ENCODE measurements at places on chromosomes 7 and 10.

- no peak for DNase-seq
- no peaks in the 10 kb centered on the region for H3K4me1 ChIP-seq
- no peak overlapping the region for H3K4me3 ChIP-seq
- H3K36me3 ChIP-seq, result no peaks in the 10 kb centered on the region
- peaks cover 7% of the 10 kb centered on the region for H3K27me3 ChIP-seq
- no peak overlapping the region for H3K27ac ChIP-seq
Observed at GRCh38 chr10:133249094-133249780, 11.6 kb downstream of the VENTX start.

GRCh38 chr10:29646238-29646902, 11.6 kb upstream of the SVIL start:
- no peaks in the 10 kb centered on the region for H3K36me3 ChIP-seq
- H3K4me1 ChIP-seq, result no peaks in the 10 kb centered on the region
- no peaks in the 10 kb centered on the region for H3K27me3 ChIP-seq
- peak overlapping the region; percentile 59 for H3K27ac ChIP-seq
- no peak overlapping the region for H3K4me3 ChIP-seq

DNA sequence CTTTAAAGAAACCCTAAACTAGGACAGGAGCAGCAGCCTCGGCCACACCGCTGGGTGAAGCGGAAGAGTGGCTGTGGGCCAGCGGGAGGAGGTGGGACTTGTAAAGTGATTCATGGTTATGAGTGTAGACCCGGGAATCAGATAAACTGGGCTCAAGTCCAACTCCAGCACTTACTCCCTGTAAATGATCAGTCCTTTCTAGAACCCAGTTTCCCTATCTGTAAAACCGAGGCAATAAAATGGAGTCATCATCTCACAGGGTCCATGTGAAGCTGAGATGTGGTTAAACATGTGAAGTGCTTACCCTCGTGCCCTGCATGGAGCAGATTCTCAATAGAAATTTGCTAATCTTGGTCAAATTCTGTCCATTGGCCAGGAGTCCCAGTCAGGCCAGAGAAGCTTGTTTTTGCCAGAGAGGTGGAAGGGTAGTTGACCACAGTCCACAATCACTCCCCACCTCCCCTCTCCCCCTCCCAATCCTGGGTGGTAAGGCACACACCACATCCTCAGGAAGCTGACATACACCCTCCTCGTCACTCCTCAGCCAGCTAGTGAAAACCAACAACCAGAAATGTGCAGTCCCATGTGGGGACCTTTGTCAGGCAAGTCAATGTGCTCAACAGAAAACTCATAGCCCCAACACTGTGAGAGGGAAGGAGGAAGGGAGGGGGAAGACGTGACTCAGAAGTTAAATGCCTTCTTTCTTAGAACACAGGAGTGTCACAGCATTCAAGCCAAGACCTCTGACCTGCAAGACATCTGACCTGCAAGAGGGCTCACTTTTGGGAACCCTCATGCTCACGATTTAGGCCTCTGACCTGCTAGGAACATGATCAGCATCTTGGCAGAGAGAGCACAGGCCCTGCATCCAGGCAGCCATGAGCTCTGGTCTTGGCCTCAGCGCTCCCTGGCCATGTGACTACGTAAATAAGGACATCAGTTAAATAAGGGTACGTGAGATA, 145.1 kb downstream of the PLXNA4 start:
- no peak for DNase-seq
- H3K4me1 ChIP-seq, result no peaks in the 10 kb centered on the region
- no peaks in the 10 kb centered on the region for H3K27me3 ChIP-seq
- H3K27ac ChIP-seq, result no peak overlapping the region

GRCh38 chr10:23432166-23432565, 6.7 kb upstream of the OTUD1 start:
- no peak overlapping the region for H3K4me3 ChIP-seq
- no peak for DNase-seq
- H3K27ac ChIP-seq, result no peak overlapping the region
- no peaks in the 10 kb centered on the region for H3K27me3 ChIP-seq
- no peaks in the 10 kb centered on the region for H3K4me1 ChIP-seq
- H3K36me3 ChIP-seq, result no peaks in the 10 kb centered on the region

GRCh38 chr10:63883861-63884260, 362.7 kb downstream of the REEP3 start:
- H3K27me3 ChIP-seq, result no peaks in the 10 kb centered on the region
- H3K36me3 ChIP-seq, result no peaks in the 10 kb centered on the region
- no peak overlapping the region for H3K27ac ChIP-seq

GRCh38 chr10:27207350-27207749, 33.2 kb downstream of the ACBD5 start:
- H3K27me3 ChIP-seq, result no peaks in the 10 kb centered on the region
- no peaks in the 10 kb centered on the region for H3K4me1 ChIP-seq
- no peak overlapping the region for H3K4me3 ChIP-seq
- no peak for DNase-seq

GRCh38 chr10:78600740-78601139, 468.0 kb upstream of the ZMIZ1 start:
- no peaks in the 10 kb centered on the region for H3K36me3 ChIP-seq
- no peak overlapping the region for H3K4me3 ChIP-seq
- DNase-seq, result no peak
- H3K27ac ChIP-seq, result no peak overlapping the region
- no peaks in the 10 kb centered on the region for H3K27me3 ChIP-seq

DNA sequence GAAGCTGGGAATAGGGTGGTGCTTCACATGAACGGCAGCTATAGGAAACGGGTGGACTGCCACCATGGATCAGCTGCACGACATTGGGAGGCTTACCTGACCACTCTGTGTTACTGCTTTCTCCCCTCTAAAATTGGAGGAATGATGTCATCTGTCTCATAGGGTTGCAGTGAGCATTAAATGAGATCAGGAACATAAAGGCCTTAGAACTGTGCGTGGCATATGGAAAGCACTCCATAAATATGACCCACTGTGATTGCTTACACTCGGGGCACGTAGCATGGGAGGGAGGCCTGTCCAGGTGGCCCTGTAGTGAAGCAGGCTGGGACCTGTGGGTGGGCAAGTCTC, 9.7 kb downstream of the C10orf62 start:
- H3K4me3 ChIP-seq, result no peak overlapping the region
- H3K27me3 ChIP-seq, result no peaks in the 10 kb centered on the region
- no peak overlapping the region for H3K27ac ChIP-seq
- no peaks in the 10 kb centered on the region for H3K4me1 ChIP-seq

- no peak overlapping the region for H3K4me3 ChIP-seq
- H3K36me3 ChIP-seq, result no peaks in the 10 kb centered on the region
- DNase-seq, result no peak
Observed at GRCh38 chr7:34080513-34080912, 175.2 kb downstream of the BMPER start.

- H3K4me3 ChIP-seq, result peak overlapping the region; percentile 20
- H3K4me1 ChIP-seq, result no peaks in the 10 kb centered on the region
- no peak for DNase-seq
Observed at GRCh38 chr7:139482662-139483466, 609 bp downstream of the KLRG2 start.

GRCh38 chr10:80276335-80276734, 13.1 kb downstream of the MAT1A start:
- H3K4me1 ChIP-seq, result no peaks in the 10 kb centered on the region
- H3K4me3 ChIP-seq, result no peak overlapping the region
- H3K36me3 ChIP-seq, result no peaks in the 10 kb centered on the region

GRCh38 chr10:69232252-69232651, 12.1 kb downstream of the HKDC1 start:
- DNase-seq, result no peak
- no peak overlapping the region for H3K4me3 ChIP-seq
- H3K27ac ChIP-seq, result no peak overlapping the region
- no peaks in the 10 kb centered on the region for H3K27me3 ChIP-seq
- H3K4me1 ChIP-seq, result no peaks in the 10 kb centered on the region

- no peak overlapping the region for H3K4me3 ChIP-seq
- H3K27ac ChIP-seq, result no peak overlapping the region
- no peaks in the 10 kb centered on the region for H3K27me3 ChIP-seq
- no peaks in the 10 kb centered on the region for H3K36me3 ChIP-seq
Observed at GRCh38 chr7:28487487-28487886, 75.2 kb downstream of the CREB5 start.

DNA sequence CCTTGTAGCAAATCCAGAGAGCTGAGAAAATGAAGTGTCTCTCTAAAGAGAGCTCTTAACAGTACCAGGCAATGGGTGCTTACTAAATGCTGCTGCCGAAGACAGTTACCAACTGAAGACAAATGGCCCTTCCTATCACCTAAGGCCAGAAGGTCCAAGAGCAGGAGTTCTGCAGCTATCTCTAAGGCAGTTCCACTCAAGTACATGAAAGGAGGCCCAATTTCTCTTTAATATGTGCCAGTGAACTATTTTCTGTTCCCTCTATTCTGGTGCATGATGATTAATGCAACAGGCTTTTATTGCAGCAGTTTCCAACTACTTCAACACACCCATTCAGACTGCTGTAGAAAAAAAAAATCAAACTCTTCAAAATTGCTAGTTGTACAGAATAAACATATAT, 122.5 kb downstream of the SLC25A13 start:
- no peaks in the 10 kb centered on the region for H3K27me3 ChIP-seq
- H3K27ac ChIP-seq, result no peak overlapping the region
- DNase-seq, result no peak
- H3K4me3 ChIP-seq, result no peak overlapping the region
- no peaks in the 10 kb centered on the region for H3K36me3 ChIP-seq
- H3K4me1 ChIP-seq, result no peaks in the 10 kb centered on the region

DNA sequence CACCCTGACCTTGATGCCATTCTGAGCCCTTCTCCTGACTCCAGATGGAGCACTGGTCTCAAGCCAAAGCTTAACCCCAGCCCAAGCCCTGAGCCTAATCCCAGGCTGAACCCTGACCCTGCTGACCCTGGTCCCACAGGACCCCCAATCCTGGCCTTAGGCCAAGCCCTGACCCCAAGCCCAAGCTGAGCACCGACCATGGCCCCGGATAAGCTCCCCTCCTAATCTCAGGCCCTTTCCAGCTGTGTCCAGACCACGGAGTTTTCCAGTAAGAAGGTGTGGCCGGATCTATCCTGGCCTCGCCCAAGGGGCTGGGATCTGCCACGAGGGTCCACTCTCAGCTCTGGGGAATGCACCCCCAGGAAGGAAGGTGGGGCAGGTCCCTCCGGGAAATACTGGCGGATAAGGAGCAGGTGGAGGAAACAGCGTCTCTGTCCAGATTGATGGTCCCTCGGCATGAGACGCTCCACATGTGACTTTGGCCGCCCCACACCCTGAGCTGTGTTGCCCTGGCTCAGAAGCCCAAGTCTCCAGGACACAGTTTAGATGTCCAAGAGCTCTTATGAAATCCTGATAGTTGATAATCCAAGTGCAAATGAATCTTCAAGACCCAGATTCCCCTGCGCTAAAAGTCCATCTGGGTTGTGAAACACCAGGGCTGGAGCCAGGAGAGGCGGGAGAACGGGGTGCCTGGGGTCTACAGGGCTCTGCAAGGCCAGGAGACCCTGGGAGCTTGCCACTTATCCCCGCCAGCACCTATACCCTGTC, 10.4 kb downstream of the ELN start:
- peaks cover 8% of the 10 kb centered on the region for H3K4me1 ChIP-seq
- no peak for DNase-seq
- no peaks in the 10 kb centered on the region for H3K27me3 ChIP-seq
- no peak overlapping the region for H3K4me3 ChIP-seq
- H3K27ac ChIP-seq, result peak overlapping the region; percentile 4
- no peaks in the 10 kb centered on the region for H3K36me3 ChIP-seq

GRCh38 chr7:107404740-107405537, 64.9 kb upstream of the GPR22 start:
- H3K4me1 ChIP-seq, result no peaks in the 10 kb centered on the region
- no peak overlapping the region for H3K27ac ChIP-seq
- H3K36me3 ChIP-seq, result no peaks in the 10 kb centered on the region

DNA sequence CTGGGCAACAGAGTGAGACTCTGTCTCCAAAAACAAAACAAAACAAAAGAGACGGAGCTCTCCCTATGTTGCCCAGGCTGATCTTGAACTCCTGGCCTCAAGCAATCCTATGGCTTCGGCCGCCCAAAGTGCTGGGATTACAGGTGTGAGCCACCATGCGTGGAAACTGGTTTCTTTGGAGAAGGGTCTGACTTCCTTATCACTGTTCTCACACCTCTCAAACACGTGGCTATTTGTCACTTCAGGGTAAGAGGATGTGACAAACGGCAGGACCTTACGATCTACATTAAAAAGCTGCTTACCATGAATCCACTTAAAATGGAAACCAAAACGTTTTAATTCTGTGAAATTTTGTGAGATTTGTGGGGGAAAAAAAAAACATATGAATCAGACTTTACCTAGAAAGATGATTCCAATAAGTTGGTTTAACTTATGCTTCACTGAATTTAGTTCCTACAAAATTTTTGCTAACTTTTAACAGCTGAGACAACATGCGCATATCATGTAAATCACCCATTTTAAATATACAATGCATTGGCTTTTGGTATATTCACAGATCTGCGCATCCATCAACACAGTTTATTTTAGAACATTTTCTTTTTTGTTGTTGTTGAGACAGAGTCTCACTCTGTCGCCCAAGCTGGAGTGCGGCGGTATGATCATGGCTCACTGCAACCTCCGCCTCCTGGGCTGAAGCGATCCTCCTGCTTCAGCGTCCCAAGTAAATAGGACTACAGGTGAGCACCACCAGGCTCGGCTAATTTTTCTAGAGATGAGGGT, 18.7 kb upstream of the FOXK1 start:
- H3K27ac ChIP-seq, result no peak overlapping the region
- no peaks in the 10 kb centered on the region for H3K36me3 ChIP-seq
- DNase-seq, result no peak
- H3K4me3 ChIP-seq, result no peak overlapping the region
- H3K27me3 ChIP-seq, result no peaks in the 10 kb centered on the region

DNA sequence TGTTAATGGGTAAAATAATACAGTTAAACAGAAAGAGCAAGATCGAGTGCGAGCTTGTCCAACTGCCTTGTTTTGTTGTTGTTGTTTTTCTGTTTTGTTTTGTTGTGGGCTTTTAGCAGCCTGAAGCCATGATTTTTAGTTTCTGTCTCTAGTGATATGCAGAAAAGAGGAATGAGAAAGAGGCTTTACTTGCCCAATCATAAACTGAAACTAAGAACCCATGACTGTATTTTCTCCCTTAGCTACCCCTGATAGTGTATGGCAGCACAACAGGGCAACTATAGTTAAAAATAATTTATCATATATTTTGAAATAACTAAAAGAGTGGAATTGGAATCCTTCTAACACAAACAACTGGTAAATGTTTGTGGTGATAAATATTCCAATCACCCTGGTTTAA, 493.9 kb downstream of the GLRX3 start:
- H3K36me3 ChIP-seq, result no peaks in the 10 kb centered on the region
- H3K27me3 ChIP-seq, result peaks cover 2% of the 10 kb centered on the region
- no peaks in the 10 kb centered on the region for H3K4me1 ChIP-seq
- H3K4me3 ChIP-seq, result no peak overlapping the region
- DNase-seq, result no peak

GRCh38 chr10:132967540-132967939, 25.2 kb upstream of the CFAP46 start:
- DNase-seq, result no peak
- no peak overlapping the region for H3K4me3 ChIP-seq
- H3K36me3 ChIP-seq, result no peaks in the 10 kb centered on the region
